ENCODE measurements at places on chromosomes 16 and 17.

DNA sequence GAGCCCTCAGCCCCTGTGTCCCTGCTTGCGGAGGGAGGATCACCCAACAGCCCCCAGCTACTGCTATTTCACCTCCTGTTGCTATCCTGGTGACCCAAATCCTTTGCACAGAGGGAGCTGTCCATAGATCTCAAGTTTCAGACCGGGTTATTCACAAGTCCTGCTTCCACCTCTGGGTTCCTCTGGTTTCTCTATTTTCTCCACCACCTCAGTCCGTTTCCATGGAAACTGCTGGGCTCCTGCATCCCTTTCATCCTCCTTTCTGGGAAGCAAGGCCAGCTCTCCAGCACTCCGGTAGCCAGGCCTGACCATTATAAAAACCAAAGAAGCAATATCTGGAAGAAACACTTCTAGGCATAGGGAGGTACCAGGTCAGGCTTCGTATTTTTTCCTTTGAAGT is 4.8 kb upstream of the CALB2 start:
- no peak for DNase-seq

DNA sequence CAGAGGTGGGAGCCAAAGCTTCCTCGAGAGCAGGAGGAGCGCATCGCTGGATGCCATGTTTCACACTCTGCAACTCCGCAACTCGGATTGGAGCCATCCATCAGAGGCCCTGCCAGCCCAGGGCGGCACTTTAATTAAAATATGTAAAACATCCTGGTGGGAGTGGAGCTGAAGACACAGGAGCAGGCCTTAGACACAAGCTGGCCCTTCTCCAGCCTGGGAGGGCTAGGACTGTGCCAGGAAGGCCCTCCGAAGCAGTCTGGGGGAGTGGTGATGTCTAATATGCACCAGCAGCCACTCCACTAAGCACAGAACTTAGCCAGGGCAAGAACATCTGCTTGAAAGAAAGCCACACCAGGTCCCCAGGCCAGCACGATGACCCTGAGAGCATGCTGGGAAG is 5.8 kb upstream of the CCDC182 start:
- no peak for DNase-seq

GRCh38 chr17:79948406-79948944 is 87.2 kb downstream of the TBC1D16 start:
- DNase-seq: no peak

DNA sequence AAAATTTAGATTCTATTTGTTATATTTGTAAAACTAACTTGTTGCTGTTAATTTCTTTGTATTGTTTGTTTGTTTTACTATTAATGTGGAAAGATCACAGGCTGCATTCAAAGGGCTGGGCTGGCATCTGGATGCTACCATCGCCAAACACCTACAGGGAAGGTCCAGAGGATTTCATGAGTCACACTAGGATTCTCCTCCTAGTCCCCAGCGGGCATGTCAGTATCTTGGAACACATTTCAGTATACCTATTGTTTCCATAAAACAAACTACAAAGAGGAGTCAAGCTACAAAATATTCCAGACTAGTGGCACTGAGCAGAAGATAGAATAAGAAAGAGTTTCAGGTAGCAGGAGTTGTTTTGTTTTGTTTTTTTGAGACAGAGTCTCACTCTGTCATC is 55.3 kb downstream of the NOG start:
- no peak for DNase-seq

DNA sequence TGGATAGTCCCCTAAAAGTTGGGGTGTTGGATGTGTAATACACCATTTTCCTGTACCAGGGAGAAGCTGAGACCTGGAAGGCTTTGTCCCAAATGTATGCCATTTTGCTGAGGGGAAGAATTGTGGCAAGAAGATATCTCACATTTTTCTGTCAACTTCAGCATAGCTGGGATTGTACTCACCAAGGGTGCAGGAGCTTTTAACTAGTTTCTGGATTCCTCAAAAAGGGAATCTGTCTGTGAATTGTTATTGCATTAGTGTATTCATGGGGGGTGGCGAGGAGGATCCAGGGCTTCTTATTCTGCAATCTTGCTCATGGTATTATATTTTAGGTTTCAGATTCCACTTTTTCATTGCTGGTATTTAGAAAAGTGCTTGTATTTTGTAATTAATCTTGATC is 208.2 kb upstream of the MYOCD start:
- no peak for DNase-seq

- no peak for DNase-seq
Observed at GRCh38 chr17:71402661-71403141, 718.1 kb upstream of the SOX9 start.

DNA sequence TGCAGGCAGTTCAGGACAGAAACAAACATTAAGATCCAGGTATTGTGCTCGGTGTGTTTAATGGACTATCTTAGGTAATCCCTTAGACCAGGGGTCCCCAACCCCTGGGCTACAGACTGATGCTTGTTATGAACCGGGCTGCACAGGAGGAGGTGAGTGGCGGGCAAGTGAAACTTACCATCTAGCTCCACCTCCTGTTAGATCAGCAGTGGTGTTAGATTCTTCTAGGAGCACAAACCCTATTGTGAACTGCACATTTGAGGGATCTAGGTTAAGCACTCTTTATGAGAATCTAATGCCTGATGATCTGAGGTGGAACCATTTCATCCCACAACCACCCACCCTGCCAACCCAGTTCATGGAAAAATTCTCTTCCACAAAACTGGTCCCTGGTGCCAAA is 37.8 kb upstream of the ASIC2 start:
- no peak for DNase-seq

DNA sequence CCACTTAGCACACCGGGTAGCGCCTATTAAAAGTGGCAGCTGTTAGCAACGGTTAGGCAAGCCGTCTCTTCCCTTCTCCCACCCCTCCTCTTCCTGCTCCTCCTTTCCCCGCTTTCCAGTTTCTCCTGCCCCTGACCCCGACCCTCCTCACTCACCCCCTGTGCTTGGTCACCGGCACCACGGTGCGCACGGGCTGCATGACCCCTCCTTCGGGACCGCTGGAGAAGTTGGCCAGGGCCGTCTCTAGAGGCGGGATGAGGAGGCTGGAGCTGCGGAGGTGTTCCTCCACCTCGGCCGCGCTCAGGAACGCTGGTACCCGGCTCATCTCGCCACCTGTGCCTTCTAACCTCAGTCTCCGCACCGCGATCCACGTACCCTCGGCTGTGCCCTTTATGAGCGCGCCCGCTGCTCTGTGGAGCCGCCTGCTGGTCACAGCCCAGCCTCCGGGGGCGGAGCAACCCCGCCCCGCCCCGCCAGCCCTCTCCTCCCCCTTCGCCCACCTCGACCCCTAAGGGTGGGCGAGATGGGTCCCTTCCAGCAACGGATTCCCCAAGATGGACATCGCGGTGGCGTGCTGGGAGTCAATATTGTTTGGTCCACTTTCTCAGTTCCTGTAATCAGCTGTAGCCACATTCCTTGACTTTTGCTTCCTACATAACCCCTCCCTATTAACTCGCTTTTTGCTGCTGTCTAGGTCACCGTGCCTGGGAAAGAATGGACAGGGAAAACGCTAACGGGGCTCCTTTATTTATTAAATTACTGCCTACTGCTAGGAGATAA is at the start of gene CRYM:
Gene CRYM, minus strand, starts transcription at position 364 of the 780 bp plus-strand sequence. Its CDS starts 39 bp downstream, at position 325.
- no peak for DNase-seq

DNA sequence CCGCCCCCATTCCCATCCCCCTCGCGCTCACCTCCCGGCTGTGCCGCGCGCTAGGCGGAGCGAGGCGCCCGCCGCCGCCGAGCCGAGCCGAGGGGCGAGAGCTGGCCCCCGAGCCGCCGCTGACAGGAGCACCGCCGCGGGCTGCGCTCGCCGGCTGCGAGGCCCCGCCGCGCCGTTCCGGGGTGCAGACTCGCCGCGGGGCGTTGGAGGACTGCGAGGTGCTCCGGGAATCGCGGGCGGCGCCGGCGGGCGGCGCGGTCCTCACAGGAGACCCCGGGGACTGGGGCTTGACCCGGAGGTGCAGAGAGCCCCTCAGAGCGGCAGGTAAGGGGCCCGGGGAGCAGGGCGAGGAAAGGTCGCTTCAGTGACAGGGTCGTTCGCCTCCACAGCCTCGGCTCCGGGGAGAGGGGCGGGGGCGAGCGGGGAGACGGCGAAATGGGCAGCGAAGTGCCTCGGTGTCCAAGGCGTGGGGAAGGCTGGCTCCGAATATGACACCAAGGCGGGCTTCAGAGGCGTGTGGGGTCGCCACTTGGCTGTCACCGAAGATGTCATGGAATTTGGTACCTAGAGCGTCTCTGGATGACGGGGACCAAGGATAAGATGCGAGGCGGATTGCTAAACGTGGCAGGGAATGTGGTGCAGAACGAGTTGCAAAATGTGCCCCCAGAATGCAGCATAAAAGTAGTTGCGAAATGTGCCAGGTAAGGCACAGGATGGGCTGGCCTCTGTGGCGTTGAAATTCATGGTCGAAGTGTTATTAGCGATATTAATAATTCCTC is 580 bp downstream of the TANC2 start:
- DNase-seq: no peak

DNA sequence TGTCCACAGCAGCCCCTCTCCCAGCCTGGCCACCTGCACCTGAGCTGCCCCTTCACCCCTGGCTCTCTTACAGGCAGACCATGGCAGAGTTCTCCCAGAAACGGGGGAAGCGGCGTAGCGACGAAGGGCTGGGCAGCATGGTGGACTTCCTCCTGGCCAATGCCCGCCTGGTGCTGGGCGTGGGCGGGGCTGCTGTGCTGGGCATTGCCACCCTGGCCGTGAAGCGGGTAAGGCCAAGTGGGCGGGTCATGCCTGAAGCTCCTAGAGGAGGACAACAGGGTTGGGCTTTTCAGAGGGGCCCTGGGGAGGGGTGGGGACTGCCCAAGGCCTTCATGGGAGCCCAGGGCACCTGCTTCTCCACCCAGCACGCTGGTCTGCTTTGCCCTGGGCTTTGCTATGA is 2.2 kb downstream of the MIEF2 start:
- DNase-seq: no peak

DNA sequence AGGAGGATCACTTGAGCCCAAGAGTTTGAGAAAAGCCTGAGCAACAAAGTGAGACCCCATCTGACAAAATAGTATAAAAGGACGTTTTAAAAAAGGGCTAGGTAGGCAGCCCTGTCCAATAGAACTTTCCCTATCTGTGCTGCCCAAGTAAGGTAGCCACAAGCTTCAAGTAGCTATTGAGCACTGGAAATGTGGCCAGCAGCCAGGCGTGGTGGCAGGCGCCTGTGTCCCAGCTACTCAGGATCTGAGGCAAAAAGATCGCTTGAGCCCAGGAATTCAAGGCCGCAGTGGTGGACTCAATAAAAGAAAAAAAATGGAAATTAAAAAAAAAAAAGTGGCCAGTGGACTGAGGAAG is 1.5 kb upstream of the NQO1 start:
- peak; percentile 4 for DNase-seq

- DNase-seq: no peak
Observed at GRCh38 chr16:82031116-82032084, 3.7 kb upstream of the HSD17B2 start.

DNA sequence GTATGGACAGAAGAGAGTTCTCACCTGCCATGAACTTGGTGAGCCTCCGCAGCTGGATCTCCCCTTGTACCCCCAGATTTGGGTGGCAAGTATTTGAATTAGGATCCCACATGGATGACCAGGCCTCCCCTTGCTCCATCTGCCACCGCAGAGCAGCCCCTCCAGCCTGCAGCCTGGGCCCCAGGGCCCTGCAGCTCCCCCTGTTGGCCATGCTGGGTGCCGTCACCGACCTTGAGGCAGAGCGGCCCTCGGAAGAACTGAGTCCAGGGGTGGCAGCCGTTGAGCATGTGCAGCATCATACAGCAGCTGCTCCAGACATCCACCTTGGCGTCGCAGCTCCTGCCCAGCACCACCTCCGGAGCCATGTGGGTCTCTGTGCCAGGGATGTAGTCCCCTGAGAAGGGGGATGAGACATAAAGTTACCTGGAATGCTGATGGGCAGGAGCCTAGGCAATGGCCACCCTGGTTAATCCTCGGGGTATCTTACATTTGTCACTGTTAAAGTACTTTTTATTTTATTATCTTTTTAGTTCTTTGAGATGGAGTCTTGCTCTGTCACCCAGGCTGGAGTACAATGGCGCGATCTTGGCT is 9.0 kb upstream of the SPATA32 start:
- DNase-seq: no peak

GRCh38 chr17:29707212-29707571 is 84.5 kb upstream of the CORO6 start:
- DNase-seq: no peak

DNA sequence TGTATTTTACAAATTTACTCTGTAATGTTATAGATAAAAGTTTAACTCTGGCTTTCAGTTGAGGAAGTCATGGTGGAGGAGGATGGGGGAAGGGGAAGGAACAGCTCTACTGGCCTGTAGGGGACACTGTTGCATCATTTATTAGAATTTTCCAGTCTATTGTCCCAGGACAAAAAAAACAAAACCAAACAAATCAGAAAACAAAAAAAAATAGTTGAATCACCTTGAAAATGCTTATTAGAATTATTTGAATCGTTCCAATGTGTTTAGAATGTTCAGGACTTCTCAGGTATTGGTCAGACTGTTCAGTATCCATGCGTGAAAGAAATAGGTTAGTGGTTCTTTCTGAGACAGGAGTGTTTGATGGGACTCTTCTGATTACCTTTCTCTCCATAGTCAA is 242.0 kb downstream of the FTO start:
- no peak for DNase-seq

GRCh38 chr17:38539386-38539785 is 66.4 kb downstream of the SRCIN1 start:
- DNase-seq: no peak

DNA sequence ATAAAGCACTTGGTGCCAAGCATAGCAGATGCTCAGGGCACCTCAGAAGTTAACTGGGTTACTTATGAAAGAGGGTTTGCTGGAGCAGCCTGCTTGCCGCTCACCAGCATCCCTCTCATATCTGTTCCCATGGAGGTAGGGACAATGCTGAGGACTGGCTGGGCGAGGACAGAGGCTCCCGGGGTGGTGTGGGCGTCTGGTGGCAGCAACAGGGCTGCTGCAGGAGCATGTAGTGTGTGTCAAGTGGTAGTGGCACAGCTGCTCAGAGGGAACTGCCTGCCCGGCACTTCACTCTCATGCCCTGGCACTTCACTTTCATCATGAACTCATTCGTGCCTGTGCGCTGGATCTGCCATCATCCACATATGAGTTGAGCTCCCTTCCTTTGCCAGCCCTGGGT is 26.9 kb upstream of the ZNHIT3 start:
- no peak for DNase-seq

GRCh38 chr16:81814751-81815428 is 35.8 kb downstream of the PLCG2 start:
- no peak for DNase-seq

- no peak for DNase-seq
Observed at GRCh38 chr17:76855105-76855504, 13.1 kb upstream of the MGAT5B start.

GRCh38 chr16:64339052-64339770 is 782.7 kb downstream of the CDH11 start:
- DNase-seq: no peak

DNA sequence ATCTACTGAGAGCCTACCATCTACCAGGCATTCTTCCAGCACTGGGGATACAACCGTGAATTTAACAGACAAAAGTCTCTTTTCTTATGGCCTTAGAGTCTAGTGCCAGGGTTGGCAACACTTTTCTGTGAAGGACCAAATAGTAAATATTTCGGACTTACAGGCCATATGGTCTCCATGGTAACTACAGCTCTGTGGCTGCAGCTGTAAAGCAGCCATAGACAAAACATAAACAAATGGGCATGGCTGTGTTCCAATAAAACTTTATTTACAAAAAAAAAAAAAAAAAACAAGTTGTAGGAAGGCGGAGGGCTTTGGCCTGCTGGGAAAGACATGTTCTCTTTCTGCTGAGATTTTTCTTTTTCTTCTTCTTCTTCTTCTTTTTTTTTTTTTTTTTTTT is 98.7 kb downstream of the ABCC12 start:
- no peak for DNase-seq
